AG20443 (cell line): ENCODE measurements at places on chromosomes 5 and 9.

GRCh38 chr5:118919016-118919415 is 69.3 kb downstream of the DTWD2 start:
- no peak for DNase-seq

GRCh38 chr9:89864257-89864656 is 259.4 kb downstream of the GADD45G start:
- DNase-seq: no peak

DNA sequence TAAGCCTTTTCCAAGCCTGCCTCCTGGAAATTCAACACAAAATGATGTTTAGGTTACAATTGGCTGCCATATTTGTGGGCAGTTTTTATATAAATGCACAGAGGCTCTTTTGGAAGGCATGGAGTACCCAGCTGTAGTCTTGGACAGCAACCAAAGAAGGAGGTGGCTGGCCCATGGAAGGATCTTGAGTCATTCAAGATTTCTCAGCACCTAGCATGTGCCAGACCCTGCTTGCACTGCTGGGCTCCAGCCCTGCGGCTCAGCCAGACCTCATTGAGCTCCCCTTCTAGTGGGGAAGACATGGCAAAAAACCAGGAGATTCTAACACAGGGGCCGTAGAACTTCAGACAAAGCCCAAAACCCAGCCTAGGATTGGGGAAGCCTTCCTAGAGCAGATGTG is 22.1 kb downstream of the JADE2 start:
- DNase-seq: peak; percentile 90

GRCh38 chr5:178116143-178116885 is 3.0 kb downstream of the N4BP3 start:
- DNase-seq: no peak

GRCh38 chr5:68554571-68555279 is 339.2 kb downstream of the PIK3R1 start:
- peak; percentile 88 for DNase-seq

- DNase-seq: no peak
Observed at GRCh38 chr5:33941090-33941489, 4.9 kb downstream of the RXFP3 start.
